ENCODE measurements at places on chromosomes 1 and 21. TPM values are rescaled to one million over a fixed set of nuclear protein-coding genes. Genes with fewer than 3 reads are reported as not detected.

ATP6V1G3 gene
- not detected for total RNA-seq

RGS18 gene
- total RNA-seq: not detected

A3GALT2 gene
- not detected for total RNA-seq

PTGFRN gene
- total RNA-seq: 29.4 TPM

SLAMF7 gene
- 8.4 TPM for total RNA-seq

BLACAT1 gene
- total RNA-seq: 14.2 TPM

SPRR5 gene
- not detected for total RNA-seq

DNA sequence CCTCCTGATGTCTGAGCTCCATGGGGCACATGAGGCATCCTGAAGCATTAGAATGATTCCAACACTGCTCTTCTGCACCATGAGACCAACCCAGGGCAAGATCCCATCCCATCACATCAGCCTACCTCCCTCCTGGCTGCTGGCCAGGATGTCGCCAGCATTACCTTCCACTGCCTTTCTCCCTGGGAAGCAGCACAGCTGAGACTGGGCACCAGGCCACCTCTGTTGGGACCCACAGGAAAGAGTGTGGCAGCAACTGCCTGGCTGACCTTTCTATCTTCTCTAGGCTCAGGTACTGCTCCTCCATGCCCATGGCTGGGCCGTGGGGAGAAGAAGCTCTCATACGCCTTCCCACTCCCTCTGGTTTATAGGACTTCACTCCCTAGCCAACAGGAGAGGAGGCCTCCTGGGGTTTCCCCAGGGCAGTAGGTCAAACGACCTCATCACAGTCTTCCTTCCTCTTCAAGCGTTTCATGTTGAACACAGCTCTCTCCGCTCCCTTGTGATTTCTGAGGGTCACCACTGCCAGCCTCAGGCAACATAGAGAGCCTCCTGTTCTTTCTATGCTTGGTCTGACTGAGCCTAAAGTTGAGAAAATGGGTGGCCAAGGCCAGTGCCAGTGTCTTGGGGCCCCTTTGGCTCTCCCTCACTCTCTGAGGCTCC is 11.1 kb upstream of the RASSF5 start:
- no peak for DNase-seq

- DNase-seq: peak; percentile 32
Observed at GRCh38 chr1:107076841-107077240, 20.4 kb downstream of the PRMT6 start.

- DNase-seq: no peak
Observed at GRCh38 chr21:45819478-45820170, 161.9 kb upstream of the COL6A1 start.

DNA sequence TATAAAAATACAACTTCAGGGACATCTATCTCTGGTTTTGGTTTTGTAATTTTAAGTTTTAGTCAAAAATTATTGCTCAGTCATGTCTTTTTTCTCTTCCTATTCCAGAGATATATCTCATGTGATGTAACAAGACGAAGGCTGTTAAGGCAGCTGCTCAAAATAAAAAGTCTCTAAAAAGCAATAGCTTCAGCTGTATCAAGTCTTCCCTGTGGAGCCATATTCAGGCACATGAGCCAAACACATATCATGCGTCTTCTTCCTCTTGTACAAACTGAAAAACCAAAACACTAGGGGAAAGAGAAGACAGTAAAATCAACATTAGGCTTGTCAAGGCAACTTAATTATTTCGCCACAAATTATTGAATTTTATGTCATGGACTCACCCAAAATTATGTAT is 240.7 kb downstream of the NRIP1 start:
- no peak for DNase-seq

GRCh38 chr1:38923607-38924006 is 18.0 kb downstream of the RHBDL2 start:
- DNase-seq: no peak

DNA sequence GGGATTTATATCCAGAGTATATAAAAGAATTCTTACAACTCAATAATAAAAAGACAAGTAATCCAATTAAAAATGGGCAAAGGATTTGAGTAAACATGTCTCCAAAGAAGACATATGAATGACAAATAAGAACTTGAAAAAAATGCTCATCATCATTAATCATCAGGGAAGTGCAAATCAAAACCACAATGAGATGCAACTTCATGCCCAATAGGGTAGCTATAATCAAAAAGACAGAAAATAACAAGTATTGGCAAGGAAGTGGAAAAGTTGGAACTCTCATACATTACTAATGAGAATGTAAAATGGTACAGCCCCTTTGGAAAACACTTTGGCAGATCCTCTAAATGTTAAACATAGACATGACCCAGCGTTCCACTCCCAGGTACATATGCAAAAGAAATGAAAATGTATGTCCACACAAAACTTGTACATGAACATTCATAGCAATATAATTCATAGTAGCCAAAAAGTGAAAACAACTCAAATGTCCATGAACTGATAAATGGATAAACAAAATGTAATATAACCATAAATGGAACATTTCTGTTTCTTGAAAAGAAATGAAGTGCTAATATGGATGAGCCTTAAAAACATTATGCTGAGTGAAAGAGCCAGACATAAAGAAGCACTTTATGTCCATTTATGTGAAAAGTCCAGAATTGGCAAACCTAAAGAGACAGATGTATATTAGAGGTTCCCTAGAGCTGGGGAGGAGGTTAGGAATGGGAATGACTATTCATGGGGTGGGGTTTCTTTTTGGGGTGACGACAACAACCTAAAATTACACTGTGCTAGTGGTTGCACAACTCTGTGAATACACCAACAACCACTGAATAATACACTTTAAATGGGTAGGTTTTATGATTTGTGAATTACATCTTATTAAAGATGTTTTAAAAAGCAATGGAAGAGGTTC is 259.7 kb downstream of the RHOU start:
- DNase-seq: no peak

DNA sequence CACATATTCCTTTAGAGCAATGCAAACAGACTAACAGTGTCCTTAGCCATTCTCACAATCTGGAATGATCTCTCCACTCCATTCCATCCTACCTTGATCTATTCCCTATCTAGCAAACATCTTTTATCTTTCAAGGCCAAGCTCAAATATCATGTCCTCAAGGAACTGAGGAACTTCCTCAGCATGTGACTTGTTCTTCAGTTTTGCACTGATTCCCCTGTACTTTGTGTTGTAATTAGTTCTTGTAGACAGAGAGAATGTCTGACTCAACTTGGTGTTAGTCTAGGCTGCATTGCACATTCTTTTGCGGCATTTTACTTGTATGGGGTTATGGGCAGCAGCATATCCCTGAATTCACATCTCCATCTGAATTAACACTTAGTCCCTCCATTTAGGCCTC is 31.5 kb upstream of the GJA5 start:
- DNase-seq: no peak

- peak; percentile 35 for DNase-seq
Observed at GRCh38 chr1:19385869-19386591, 73.9 kb downstream of the SLC66A1 start.

GRCh38 chr21:42565206-42565810 is 51.7 kb downstream of the SLC37A1 start:
- DNase-seq: no peak

DNA sequence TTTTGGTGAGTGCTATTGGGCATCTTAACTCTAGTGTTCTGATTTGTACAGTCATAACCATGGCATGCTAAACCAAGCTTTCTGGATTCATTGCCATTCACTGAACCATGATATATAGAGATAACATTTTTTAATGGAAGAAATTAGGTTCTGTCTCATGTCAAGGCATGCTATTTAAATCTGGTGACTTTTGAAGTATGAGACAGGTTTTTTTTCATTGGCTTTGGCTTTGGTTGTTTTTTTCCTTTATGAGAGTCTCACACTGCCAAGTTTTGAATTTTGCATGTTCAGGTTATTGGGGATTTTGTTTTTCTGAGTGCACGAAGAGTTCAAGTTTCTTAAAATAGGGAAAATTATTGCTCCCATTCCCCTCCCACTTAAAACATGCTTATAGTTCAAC is 141.3 kb upstream of the ADAMTS5 start:
- no peak for DNase-seq

DNA sequence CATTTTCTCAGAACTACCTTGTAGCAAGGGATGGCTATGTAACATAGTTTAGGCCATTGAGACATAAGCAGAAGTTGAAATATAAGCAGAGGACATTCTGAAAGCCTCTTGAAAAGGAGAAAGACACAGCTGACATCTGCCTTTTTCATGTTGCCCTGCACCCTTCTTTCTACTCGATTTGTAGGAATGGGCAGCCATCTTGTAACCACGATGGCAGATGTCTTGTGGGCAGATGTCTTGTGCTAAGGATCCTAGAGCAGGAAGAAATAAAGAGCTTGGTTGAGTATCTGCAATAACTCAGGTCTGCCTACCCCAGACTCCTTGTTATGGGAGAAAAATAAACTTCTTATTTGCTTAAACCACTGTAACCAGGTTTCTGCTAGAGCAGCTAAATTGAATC is 351.0 kb downstream of the PDE4B start:
- no peak for DNase-seq

DNA sequence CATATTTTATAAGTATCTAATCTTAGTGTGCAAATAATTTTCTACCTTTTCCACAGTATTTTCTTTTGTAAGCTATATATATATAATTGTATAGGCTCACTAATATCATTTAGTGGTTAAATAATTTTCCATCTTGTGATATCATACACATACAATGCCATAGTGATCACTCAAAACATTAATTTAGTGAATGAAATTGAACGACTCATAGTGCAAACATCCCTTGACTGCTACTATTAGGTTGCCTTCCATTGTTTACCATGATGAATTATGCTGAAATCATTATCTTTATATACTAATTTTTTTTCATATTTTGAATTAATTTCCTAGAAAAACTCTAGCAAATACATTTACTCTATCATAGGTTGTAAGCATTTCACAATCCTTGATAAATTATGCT is 127.1 kb downstream of the PCNX2 start:
- no peak for DNase-seq

- DNase-seq: peak; percentile 31
Observed at GRCh38 chr1:186574926-186575325, 105.3 kb downstream of the PTGS2 start.

DNA sequence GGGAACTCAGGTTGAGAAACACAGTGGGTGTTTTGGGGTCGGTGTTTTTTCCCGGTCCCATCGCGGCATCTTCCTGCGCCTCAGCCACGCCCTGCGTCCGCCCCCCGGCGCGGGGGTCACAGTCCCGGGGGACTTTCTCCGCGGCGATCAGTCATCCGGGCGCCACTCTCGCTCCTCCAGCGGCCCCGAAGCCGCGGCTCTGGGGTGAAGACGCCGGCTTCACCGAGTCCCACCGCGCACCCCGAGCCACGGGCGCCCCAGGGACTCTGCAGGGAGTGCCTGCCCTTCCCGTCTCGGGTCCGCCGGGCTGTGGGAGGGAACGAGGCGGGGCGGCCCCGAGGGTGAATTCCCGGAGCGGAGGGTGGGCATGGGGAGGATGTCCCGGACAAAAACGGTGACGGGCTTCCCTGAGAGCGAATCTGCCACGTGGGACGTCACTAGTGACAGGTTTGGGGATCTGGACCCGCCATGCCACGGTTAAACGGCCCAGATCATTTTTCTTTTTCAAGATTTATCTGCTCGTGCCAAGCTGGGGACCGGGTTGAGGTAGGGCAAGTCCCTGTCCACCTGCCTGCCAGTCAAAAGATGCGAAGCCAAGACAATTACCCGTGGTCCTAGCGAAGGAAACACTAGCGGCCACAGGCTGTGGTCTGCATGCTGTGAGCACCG is 717 bp upstream of the BATF3 start:
- peak; percentile 12 for DNase-seq

- DNase-seq: no peak
Observed at GRCh38 chr1:182394055-182394775, 2.6 kb upstream of the GLUL start.

GRCh38 chr1:151977662-151978230 is 15.9 kb downstream of the S100A10 start:
- no peak for DNase-seq

DNA sequence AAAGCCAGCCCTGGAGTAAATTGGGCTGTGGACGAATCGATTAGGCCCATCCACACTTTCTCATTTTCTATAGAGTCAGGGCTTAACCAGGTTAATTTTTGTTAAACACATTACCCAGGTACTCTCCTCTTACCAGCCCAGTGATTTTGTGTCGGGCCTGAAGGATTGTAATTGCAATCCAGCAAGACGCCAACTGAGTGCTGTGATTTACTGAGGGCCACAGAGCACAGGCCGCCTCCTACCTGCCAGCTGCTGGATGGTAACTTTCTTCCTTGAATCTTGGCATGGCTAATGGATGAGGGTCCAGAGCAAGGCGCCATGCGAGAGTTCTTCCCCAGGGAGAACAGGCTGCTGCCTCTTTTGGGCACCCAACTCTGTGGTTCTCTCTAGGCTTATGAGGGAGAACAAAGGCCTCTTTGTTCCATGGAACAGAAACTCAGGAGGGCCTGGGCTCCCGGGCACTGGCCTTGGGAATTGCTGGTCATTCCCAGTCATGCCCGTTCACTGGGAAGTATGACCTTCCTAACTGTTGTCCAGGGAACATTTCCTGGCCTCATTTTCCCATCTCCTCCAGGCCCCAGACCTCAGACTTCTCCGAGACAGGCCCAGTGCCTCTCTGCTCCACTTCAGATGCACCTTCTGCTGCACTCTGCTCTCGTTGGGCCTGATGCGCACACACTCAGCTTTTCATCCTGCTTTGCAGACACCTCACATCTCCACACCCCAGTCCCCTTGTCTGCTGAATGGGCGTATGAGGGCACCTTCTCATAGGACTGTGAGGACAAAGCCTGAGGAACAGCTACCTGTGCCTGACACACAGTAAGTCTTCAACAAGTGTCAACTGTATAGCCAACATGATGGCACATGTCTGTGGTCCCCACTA is 57.3 kb downstream of the SYF2 start:
- no peak for DNase-seq

Data from Calu3 (cell line).